Activated B cell treated with CpG ODN at 0.5 μM for 24 hours (primary cell): ENCODE measurements at places on chromosomes 7 and 10. TPM values are rescaled to one million over a fixed set of nuclear protein-coding genes. Genes with fewer than 3 reads are reported as not detected.
A peak's percentile ranks its signal among the peaks of the same experiment; 100 is the strongest.

DNA sequence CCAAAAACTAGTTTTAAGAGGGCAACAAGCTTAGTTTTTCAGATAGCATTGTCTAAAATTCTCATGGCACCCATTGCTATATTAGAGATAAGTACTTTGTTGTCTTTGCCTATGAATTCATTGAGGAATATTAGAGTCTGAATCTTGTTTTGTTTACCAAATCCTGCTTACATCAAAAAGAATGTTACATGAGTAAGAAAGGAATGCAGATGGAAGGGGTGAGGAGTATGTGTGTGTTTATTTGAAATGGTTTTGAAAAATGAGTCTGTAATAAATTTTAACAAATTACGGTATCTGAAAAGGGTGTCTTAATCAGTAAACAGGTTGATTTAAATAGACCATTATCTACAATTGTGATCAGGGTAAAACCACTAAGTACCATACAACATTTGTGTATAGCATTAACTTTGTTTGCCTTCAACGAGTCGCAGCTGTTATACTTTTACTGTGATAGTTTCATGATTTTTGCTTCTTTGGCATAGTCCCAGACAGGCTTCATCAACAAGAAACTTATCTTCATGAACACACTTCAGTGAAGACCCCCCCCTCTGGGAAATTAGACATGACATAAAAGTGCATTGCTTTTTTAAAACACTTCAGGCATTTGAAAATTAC is 1183.9 kb upstream of the C7orf33 start:
- no peak for DNase-seq

DNA sequence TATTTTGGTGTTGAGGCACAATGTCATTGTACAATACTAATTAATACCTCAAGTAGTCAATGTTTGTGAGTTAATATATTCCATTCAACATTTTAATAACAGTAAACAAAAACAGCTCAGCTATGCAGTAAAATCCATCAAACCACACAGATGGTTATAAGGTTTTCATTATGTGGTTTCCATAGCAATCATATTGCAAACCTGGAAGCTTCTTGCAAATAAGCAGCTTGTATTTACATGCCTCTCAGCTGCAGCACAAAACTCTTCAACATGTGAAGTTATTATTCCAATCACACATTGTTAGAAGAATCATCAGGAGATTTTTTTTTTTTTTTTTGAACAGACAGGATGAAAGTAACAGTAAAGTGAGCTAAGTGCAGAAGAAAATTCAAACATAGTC is 170.2 kb downstream of the SKAP2 start:
- DNase-seq: no peak

DNA sequence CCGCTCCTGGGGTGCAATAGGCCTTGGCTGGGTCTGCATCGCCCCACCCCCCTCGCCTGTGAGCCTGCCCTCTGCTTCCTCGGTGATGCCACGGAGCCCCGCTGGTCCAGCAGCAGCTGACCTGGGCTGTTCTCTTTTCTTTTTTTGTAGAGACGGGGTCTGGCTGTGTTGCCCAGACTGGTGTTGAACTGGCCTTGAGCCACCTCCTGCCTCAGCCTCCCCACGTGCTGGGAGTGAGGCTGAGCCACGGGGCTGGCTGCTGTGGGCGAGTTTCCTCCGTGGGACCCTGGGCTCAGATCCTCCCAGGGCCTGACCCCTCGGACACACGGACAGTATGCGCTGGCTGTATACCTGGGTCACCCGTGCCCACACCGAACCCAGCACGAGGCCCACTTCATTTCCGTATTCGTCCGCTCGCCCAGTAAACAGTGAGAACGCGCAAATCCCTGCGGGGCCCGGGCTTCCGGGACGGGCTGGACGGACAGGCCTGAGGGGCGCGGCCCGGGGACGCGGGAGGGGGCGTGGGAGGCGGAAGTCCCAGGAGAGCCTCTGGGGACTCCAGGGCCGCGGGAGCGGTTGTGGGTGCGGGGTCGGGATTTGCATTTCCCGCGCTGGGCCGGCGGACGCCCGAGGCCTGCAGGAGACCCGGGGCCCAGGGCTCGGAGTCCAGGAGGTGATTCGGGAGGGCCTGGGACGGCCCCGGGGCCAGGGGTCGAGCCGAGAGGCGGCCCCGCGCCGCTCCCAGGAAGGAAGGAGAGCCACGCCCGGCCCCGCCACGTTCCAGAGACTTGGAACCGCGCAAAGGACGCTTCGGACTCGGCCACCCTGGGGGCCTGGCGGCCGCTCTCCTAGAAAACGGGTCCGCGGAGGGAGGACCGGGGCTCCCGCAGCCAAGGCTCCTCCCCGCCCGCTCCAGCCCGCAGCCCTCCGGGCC is 57.7 kb upstream of the DNAJB6 start:
- no peak for DNase-seq

- DNase-seq: no peak
These were observed 59.1 kb downstream of the LOXL4 start for GRCh38 chr10:98208925-98209324.

- no peak for DNase-seq
These were observed 490 bp downstream of the TNS3 start for GRCh38 chr7:47581438-47581803.

DNA sequence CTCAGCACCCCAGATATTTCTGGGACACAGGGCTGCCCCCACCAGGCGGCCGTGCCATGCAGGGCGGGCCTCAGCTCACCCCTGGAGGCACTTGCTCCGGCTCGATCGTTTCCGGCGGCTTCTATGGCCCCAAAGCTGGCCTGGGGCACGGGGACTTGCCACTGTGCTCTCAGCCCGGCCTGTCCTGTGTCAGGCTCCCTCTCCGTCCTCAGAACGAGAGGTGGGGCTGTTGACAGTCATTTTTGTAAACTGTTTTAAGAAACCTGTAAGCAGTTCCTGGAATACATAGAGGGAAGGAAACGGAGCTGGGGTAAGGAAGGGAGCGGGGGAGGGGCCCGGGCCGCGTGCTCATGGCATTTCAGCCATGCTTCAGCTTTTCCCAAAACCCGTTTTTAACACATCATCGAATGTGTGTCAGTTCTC is 30.7 kb upstream of the PRKAR1B start:
- no peak for DNase-seq

GRCh38 chr7:150351587-150352194 is 10.3 kb upstream of the RARRES2 start:
- DNase-seq: no peak

DNA sequence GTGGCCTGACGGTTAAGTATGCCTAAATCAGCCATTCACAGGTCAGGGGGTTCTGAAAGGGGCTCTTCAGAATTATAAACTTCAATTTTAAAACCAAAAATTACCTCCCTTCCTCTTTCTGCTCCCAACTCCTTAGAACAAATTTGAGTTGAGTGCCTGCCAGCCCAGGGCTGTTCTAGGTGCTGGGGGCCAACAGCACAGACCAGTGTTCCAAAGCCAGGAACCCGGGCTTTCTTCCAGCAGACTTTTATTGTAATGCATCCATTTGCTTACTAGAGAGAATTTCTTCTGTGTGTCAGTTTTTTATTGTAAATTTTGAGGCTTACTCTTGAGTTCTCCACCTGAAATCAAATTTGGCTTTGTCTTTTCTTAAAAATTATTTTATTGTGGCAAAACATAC is 238.5 kb downstream of the CACNB2 start:
- DNase-seq: no peak

DNA sequence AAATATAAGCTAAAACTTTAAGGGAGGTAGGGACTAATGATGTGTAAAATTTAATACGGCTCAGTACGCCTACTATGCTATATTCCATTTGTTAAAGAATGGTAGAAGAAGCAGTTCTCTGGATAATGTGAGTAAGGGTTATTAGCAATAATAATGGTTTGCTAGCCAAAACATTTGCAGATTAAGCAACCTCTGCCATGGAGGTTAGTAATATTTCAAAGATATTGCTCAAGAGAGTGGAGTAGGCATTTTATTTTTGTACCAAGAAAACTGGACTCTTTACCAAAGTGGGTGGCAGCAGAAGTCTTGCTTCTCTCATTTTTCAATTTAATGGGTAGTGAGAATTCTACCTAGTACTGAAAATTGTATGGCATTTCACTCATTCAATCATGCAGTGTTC is 158.9 kb upstream of the TMEM106B start:
- no peak for DNase-seq

GRCh38 chr10:113639966-113640365 is 23.9 kb downstream of the NRAP start:
- no peak for DNase-seq

GRCh38 chr7:93307131-93307660 is 75.0 kb downstream of the VPS50 start:
- DNase-seq: no peak

- no peak for DNase-seq
These were observed 7.9 kb upstream of the MYL7 start for GRCh38 chr7:44148961-44149536.

DNA sequence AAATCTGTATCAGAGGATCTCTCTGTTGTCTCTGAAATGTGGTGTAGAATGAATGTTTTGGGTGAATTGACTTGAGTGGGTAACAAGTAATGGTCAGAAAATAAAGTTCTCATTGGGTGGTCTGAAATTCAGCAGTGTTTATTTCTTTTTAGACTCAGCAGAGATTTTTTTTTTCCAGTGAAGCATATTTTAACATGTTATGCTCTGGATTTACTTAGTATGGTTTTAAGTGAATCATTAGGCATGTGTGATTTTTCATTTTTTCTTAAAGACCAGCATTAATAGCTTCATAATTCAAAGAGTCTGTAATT is 63.5 kb downstream of the REEP3 start:
- DNase-seq: no peak

DNA sequence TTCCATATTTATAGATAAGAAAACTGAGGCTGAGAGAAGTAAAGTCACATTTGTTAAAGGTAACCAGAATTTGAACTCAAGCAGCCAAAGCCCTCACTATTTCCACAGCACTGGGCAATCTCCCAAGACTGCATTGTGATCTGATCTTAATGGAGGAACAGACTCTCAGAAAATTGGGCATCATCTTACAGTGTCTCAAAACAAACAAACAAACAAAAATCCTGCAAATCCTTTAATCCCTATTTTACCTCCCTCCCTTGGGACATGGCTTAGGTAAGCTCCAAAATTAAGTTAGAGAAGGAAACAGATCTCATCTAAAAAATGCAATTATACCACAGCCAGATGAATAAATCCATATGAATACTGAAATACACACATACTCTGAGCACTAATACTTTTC is 57.5 kb downstream of the FHIP2A start:
- DNase-seq: no peak

- DNase-seq: no peak
These were observed 50.2 kb upstream of the BAMBI start for GRCh38 chr10:28627102-28627501.

GRCh38 chr10:115093776-115094408 is 727 bp downstream of the ATRNL1 start:
- DNase-seq: peak; percentile 28

DNA sequence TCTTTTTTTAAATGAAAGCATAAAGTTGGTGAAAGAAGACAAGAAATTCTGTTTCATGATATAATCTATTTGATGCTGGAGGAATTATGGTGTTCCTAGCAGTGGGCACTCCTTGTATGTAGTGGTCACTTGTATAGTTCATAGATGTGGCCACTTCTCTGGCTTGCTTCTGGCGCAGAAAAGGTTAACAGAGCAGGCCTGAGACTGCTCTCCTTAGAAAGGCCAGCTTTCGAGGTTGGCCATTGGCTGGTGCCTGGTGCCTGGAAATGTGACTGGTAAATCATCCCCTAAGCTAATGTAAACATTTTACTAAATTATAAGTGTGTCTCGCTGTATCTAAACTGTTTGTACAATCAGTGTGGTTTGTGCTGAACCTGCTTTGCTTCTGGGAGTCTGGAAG is 276.1 kb downstream of the PHTF2 start:
- no peak for DNase-seq

The SPDYE1 gene
- total RNA-seq: not detected in 2 replicates

The PHKG1 gene
- 2.0 and 3.4 TPM in 2 replicates for total RNA-seq

The KCNIP2 gene
- total RNA-seq: 7.0 and 7.1 TPM in 2 replicates

The MTERF1 gene
- total RNA-seq: 26.2 and 30.3 TPM in 2 replicates

The PTPRN2 gene
- 1.6 and 1.8 TPM in 2 replicates for total RNA-seq

The ADCY1 gene
- total RNA-seq: 0.10 TPM in 1 of 2 replicates, not detected in the other
